ENCODE measurements at places on chromosomes 3 and 15.

- DNase-seq = no peak
Observed at GRCh38 chr3:4413467-4413866, 53.6 kb downstream of the SUMF1 start.

DNA sequence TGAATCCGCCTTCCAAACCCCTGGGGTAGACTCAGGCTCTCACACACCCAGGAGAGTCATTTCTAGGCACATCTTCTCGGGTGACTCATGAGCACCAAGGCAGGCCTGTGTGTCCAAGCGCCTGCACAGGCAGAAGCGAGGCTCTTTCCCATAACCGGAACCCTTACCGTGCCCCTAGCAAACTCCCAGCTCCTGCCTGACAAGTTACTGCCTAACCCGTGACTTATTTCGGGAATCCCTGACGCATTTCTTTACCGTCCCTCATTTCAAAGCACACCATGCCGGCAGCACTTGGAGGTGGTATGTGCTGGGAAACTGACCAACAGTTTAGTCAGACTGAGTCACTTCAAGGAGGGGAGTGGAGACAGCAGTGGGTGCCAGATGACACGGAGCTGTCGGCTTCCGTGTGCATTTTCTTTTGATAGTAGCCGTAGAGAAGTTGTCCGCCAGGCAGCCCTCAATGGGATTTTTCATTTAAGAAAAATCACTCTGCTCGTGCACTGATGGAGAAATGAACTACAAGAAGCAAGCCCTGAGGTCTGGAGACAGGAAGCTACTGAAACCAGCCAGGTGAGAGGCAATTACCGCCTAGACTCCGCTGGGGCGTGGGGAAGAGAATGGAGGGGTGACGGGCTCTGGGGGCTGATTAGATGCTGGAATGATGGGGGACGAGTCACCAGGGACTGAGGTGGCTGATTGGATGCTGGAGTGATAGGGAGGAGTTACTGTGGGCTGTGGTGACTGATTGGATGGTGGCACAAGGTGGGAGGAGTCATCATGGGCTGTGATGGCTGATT lies 17.3 kb upstream of the HRH1 start:
- no peak for DNase-seq

GRCh38 chr15:86829245-86829644 lies 749.6 kb downstream of the AGBL1 start:
- DNase-seq = no peak

GRCh38 chr3:165617134-165617533 lies 220.1 kb downstream of the BCHE start:
- DNase-seq = no peak

GRCh38 chr3:55446850-55447249 lies 40.3 kb downstream of the WNT5A start:
- no peak for DNase-seq

- no peak for DNase-seq
Observed at GRCh38 chr15:77627067-77627466, 5.6 kb downstream of the LINGO1 start.

DNA sequence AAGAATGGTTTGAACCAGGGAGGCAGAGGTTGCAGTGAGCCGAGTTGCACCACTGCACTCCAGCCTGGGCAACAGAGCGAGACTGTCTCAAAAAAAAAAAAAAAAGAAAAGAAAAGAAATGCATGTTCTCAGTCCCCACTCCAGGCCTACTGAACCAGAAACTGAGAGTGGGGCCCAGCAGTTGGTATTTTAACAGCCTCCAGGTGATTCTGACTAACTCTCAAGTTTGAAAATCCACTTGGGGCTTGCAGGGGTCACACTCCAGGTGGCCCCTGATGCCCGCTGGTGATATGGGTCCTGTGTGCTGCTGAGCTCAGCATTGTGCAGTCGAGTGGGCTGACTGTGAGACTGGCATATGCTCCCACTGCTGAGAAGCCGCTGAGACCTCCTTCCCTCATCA lies 133.7 kb upstream of the C2CD4B start:
- DNase-seq = no peak

DNA sequence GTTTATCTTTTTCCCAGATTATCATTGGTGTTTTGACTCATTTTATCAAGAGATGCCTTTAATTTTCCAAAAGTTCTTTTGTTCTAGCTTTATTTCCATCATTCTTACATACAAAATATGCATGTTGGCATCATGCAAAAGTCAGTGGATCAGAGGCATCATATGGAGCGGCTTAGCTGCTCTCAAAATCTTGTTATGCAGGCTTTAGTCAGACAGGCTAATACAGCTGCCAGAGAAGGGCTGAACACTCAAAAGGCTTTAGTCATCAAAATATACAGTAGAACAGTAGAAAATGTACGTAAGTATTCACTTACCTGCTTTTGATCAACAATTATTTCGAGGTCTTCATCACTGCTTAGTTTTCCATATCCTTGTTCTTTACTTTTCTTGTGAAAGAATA lies 65.5 kb downstream of the PEX5L start:
- no peak for DNase-seq

DNA sequence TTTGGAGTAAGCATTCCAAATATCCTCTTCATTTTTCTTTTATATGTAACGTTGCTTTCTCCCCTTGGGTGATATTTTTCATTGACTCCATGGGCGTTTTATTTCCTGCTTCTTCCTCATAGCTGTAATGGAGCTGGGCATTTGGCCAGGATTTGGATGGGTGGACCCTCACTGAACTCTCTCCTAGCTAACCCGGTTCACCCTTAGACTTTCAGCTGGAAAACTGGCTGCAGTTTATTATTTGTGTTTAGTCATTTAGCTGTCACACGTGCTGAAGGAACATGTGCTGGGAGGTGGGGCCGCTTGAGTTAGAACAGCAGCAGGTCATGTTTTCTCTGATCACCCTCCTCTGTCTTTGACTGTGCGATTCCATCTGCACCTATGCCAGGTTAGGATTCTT lies 407.6 kb downstream of the ZIC1 start:
- no peak for DNase-seq

DNA sequence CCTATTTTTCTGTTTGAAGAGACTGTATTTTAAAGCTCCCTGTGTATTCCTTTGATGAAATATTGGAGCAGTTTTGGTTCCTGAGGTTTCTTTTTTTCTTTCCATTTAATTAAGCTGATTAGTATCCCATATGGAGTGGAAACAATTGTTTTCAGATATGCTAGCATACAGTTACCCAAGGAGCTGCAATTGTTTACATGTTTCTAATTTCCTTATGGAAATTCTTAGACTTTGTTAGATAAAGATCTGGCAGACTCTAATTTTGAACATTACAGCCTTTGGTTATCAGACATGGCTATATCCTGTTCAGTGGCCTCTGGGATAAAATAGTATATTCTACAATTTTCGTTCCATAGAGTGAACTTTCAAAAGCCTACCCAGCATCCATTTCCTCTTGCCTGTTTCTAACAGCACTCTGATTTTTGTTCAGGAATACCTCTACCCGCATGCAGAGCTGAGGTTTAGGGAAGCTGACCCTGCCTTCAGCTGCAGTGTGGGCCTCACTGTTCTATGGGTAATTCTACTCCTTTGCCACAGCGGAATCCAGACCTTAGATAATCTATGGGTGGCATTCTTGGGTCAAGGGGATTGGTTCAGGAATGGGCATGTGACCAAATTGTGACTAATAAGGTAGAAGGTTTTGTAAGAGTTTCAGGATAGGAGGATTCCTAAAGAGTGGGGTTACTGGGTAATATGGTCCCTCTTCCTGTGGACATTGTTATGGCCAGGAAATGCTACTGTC lies 161.1 kb upstream of the ANKRD28 start:
- DNase-seq = no peak

DNA sequence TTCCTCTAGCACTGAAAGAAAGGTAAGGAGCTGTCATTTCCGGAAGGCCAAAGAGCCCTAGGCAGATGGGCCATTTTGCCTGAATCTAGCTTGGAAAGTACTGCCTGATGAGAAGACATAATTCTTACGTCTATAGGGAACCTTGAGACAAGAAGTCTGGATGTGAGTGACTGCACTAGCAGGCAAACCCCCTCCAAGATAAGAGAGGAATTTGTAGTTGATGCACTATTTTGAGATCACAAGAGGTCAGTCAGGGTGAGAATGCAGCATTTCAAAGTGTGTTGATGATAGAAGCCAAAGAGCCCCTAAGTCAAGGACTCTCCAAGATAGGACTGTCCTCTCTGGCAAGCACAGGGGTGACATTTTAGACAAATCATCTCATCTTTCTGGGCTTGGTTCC lies 99.2 kb downstream of the HES1 start:
- DNase-seq = no peak

GRCh38 chr15:96264801-96265515 lies 65.5 kb upstream of the NR2F2 start:
- DNase-seq = no peak

GRCh38 chr15:99282586-99282985 lies 31.3 kb downstream of the LRRC28 start:
- DNase-seq = no peak

DNA sequence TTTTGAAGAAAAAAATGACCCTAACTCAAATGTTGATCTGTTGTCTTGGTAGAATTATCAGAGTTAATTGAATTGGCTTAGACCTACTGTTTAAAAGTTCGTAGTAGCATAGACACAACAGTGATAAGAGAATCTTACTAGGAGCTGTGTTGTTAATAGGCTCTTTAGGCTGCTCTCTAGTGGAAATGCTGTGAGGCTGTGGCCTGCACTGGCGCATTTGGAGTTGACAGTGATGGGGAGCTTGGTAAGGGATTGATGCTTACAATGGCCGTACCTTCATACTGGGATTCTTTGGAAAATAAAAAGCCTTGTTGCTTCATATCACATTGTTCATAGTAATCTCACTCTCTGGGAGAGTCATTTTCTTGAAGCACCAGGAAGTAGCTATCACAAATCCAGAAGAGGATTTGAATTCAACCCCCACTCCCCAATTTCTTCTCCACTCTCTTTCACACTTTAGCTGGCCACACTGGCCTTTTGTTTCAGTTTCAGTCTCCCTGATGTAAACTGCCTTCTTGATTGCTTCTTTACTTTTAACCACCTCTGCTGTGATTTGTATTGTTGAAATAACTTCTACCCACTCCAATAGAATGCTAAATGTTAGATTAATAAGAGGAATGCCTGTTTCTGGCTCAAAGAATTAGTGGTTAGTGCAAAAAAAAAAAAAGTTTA lies 56.6 kb downstream of the CEP63 start:
- DNase-seq = peak; percentile 11

- no peak for DNase-seq
Observed at GRCh38 chr15:77572186-77572585, 60.5 kb downstream of the LINGO1 start.

DNA sequence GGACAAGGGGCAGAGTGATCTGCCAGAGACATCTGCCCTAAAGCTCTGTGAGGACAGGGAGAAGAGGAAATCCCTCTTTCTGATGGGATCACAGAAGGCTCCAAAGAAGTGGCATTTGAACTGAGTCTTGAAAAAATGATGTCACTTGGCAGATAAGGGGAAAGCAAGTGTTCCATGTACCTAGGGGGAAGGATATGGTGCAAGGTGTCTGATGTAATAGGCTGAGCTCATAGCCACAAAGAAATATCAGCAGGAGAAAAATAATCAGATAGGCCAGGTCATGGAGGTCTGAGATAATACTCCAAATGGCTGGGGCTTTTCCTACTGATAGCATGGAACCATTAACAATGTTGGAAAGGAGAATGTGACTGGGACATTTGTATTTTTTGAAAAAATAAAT lies 468.4 kb upstream of the MDFIC2 start:
- DNase-seq = no peak

- no peak for DNase-seq
Observed at GRCh38 chr3:186044968-186045367, 63.9 kb downstream of the ETV5 start.

DNA sequence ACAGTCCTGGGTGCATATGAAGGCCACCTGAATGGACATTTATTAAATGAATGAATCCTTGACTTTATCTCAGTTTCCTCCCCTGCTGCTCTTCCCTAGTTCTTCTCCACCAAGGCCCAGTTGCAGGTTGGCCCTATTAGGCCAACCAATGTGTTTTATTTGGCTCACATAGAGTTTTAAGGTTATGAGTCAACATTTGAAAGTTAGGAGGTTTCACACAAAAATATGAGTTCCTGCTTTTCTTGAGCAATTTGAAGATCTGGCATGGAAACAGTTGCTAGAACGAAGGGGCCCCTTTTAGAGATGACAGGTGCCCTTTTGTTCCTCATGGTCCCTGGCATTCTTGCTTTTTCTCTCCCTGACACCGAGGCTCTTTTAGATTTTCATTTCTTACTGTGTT lies 83.0 kb upstream of the PDZRN3 start:
- no peak for DNase-seq

DNA sequence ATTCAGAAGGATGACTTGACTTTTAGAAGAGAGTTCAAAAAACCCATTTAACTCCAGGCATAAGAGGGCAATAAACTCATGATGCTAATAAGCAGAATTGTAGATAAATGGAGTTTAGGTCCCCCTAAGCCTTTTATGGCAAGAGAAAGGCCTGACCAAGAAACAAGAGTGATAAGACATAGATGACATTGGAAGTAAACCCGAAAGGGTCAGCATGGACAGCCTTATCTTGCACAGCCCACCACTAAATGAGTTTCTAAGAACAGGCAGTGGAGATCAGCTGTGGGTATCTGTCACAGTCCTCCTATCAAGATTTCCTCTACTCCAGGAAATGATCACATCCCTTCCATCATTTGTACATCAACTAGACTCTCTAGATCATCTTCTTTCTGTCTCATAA lies 457.9 kb upstream of the ADAMTS9 start:
- no peak for DNase-seq

- DNase-seq = no peak
Observed at GRCh38 chr15:59217876-59218498, 11.3 kb downstream of the LDHAL6B start.

DNA sequence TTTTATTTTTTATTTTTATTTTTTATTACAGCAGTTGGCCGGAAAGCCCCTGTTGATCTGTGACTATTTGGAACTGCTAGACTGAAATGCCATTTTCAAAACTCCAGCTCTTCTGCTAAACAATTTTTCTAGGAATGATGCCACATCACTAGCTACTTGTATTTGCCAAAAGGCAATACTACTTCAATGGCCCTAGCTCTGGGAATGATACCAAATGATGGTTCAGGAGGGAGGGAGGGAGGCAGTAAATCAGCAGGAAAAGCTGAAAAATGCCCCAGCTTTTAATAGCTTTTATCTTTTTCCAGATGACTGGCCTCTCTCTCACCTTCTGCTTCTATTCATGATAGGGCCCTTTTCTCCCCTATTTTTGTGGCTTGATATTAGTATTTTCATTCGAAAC lies 2.6 kb upstream of the CHL1 start:
- no peak for DNase-seq

GRCh38 chr3:7095116-7095515 lies 234.2 kb downstream of the GRM7 start:
- no peak for DNase-seq

- DNase-seq = no peak
Observed at GRCh38 chr3:61686228-61686648, 124.9 kb downstream of the PTPRG start.
